ENCODE measurements at places on chromosomes 11 and 22.
A peak's percentile ranks its signal among the peaks of the same experiment; 100 is the strongest.

DNA sequence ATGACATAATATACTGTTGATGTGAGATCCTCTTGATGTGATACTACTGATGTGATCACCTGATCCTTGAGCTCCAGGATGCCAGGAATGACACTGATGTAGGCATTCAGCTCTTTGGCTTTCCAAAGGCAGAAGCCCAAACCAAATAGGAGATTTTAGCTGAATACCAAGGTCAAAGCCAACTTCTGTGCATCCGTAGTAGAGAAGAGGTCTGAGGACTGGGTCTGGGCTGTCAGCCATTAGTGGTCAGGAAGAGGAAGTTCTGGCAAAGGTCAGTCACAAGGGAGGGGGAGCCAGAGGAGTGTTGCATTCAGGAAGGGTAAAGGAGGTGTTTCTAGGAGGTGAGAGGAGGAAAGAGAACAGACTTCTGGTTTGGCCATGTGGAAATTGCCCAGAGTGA is 53.4 kb upstream of the PARVG start:
- peak; percentile 71 for DNase-seq

DNA sequence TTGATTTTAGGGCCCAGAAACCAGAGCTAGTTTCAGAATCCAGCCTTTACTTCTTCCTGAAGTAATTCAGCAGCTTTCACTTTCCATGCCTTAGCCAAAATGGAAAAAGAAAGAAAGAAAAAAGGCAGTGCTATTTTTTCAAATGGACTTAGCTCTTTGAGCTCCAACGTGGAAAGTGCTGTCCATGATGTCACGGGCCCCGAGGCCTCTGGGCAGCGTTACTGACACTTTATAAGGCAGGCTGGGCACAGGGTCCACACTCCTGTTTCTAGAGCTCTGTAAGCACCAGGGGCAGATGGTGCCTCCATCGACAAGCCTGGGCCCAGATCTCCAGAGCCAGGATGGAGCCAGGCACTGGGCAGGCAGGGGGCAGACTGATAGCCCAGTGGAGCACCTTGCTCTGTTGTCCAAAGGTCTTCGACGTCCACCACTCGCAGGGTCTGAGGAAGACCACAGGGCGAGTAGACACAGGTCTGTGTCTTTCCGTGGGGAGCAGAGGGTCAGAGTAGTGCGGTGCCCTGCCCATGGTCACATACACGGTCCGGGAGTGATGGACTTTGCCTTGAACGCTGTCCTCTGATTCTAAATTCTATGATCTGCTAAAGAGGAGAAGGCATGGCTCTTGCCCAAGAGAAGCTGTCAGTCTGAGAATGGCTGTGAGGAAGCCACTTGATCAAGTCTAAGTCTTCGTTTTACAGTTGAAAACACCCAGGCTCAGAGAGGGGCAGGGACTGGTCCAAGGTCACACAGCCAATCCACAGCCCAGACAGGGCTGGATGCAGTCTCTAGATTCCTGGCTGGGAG is 22.0 kb upstream of the WNT11 start:
- peak; percentile 62 for DNase-seq

- DNase-seq = no peak
Observed at GRCh38 chr22:41106122-41106968, 14.0 kb downstream of the EP300 start.

GRCh38 chr11:82521427-82521826 is 212.2 kb downstream of the FAM181B start:
- no peak for DNase-seq

DNA sequence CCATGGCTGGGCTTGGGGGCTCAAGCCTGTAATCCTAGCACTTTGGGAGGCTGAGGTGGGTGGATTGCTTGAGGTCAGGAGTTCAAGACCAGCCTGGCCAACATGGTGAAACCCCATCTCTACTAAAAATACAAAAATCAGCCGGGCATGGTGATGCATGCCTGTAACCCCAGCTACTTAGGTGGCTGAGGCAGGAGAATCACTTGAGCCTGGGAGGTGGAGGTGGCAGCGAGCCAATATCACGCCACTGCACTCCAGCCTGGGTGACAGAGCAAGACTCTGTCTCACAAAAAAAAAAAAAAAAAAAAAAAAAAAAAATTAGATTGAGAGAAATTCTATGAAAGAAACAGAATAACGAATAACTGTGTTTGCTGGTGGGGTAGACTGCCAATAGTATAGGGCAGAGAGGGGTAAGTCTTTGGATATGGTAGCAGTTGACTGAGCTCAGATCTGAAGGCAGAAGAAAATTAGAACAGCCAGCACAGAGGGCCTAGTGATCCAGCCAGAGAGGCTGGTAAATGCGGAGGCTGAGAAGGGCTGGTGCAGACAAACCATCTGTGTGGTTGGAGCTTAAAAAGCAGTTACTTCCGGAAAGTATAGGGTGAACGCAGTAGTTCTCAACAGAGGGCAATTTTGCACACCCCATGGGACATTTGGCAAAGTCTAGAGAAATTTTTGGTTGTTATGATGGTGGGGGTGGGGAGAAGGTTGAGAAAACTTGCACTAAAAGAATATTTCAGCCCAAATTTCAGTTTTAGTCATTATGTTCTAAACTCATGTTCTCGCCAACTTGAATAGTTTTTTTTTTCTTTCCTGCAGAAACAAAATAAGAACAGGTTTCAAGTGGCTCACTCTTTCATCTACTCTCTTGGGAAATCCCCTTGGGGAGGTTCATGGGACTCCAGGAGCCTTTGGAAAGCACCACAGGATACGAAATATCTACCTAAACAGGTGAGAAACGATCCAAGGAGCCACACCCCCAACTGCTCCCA is 1.6 kb upstream of the HORMAD2 start:
- DNase-seq = no peak

Measured in OCI-M1 (cell line).